ENCODE measurements at places on chromosomes 2 and 18. TPM values are rescaled to one million over a fixed set of nuclear protein-coding genes. Genes with fewer than 3 reads are reported as not detected.

Gene DSG4
- not detected for total RNA-seq

Gene SERPINB11
- not detected for total RNA-seq

Gene SULT1C4
- total RNA-seq = 2.1 TPM

Gene ZEB2
- not detected for total RNA-seq

Gene LRP2
- total RNA-seq = 1.9 TPM

DNA sequence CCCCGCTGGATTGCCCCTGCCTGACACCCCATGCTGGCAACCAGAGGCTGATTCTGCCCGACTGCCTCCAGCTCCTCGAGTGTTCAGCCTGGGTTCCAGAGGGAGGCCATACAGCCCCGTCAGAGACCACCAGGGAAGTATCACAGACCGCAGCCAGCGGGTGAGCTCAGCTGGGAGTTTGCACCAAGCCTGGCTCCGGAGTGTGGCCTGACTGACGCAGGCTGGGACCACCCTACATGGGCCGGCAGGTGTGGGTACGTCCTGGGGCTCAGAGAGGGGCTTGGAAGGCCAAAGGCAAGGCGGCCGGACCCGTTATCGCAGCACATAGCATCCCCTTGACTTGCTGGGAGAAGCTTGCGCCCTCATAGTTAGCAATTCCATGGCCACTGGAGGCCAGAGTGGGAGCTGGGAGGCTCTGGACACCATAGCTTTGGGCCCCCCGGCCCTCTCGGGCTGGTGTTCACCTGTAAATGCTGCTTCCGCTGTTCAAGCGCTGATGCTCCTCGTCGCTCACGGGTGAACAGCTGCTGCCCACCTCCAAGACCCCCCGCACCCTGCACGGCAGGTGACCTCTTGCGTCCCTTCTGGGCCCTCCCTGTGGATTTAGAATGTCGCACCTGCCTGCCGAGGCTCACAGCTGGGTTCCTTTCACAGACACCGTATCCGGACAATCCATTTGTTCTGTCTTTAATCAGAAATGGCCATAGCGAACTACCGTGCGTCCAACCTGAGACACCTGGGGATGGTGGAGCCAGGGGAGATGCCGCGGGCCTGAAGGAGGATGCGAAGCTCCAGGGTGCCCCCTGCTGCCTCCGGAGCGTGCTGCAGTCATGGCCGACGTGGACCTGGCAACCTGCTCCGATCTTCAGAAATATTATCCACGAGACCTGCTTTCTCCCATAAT, 31.2 kb upstream of the SLC66A3 start:
- no peaks in the 10 kb centered on the region for H3K36me3 ChIP-seq
- no peaks in the 10 kb centered on the region for H3K27me3 ChIP-seq
- DNase-seq = peak; percentile 91
- H3K27ac ChIP-seq = no peak overlapping the region
- H3K4me1 ChIP-seq = no peaks in the 10 kb centered on the region

GRCh38 chr2:20568501-20569463, 82.1 kb downstream of the HS1BP3 start:
- H3K4me3 ChIP-seq = no peak overlapping the region
- H3K27me3 ChIP-seq = no peaks in the 10 kb centered on the region
- no peak overlapping the region for H3K27ac ChIP-seq
- no peaks in the 10 kb centered on the region for H3K36me3 ChIP-seq
- no peak for DNase-seq

- no peaks in the 10 kb centered on the region for H3K4me1 ChIP-seq
- no peak overlapping the region for H3K4me3 ChIP-seq
- no peaks in the 10 kb centered on the region for H3K27me3 ChIP-seq
- DNase-seq = no peak
- 0 out of 2 replicates have a peak overlapping the region, but pooled peaks have one; percentile 18 for H3K27ac ChIP-seq
- H3K36me3 ChIP-seq = no peaks in the 10 kb centered on the region
Observed at GRCh38 chr2:157822993-157823392, 53.1 kb downstream of the ACVR1 start.

DNA sequence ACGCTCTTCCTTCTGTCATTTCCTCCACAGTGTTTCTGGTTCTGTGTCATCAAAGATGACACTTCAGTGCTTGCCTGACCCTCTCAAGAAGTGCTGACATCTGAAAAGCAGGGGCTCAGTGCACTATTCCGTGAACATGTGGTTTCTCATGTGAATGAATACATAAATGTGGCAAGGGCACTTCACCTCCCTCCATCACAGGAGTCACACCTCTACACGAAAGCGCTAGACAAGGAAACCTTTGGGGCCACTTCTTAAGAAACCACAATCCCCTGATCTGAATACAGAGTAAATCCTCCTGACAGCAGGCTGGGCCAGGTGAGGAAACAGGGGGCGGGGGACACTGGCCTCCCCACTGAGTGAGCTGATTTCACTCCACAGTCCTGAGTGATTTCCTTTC, 145.8 kb upstream of the ACAA2 start:
- no peak overlapping the region for H3K4me3 ChIP-seq
- no peak overlapping the region for H3K27ac ChIP-seq
- H3K4me1 ChIP-seq = no peaks in the 10 kb centered on the region
- DNase-seq = no peak
- no peaks in the 10 kb centered on the region for H3K27me3 ChIP-seq

- H3K4me1 ChIP-seq = no peaks in the 10 kb centered on the region
- no peak for DNase-seq
- H3K4me3 ChIP-seq = no peak overlapping the region
- no peaks in the 10 kb centered on the region for H3K27me3 ChIP-seq
Observed at GRCh38 chr2:11270891-11271290, 73.5 kb downstream of the ROCK2 start.

DNA sequence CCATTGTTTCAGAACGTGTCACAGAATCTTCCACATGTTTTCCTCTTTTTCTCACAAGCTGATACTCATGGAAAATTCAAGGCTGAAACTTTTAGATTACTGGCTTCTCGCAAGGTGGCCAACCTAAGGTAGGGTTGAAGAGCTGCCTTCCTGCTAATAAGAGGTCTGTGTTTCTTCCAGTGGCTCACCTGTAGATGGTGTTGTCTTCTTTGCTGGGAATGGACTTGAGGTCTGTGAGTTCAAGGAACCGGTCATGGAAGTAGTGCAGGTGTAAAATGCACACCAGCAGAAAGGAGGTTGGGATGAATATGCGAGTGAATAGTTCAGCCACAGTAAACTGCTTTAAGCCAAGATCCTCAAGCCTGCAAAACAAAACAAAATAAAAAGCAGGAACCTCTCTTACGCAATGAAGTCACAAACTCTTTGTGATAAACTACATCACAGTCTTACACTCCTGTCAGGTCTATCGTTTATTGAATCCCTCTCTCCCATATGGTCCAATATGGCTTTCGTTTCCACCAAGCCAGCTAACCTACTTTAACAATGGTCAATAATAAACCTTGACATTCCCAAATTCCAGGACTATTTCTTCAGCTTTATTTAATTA, 258.9 kb downstream of the NAPG start:
- H3K4me3 ChIP-seq = no peak overlapping the region
- no peaks in the 10 kb centered on the region for H3K36me3 ChIP-seq
- H3K27me3 ChIP-seq = no peaks in the 10 kb centered on the region
- no peak overlapping the region for H3K27ac ChIP-seq
- DNase-seq = no peak
- no peaks in the 10 kb centered on the region for H3K4me1 ChIP-seq

GRCh38 chr2:85318222-85319074, 9.3 kb downstream of the TGOLN2 start:
- no peak overlapping the region for H3K27ac ChIP-seq
- no peaks in the 10 kb centered on the region for H3K4me1 ChIP-seq
- DNase-seq = no peak
- no peak overlapping the region for H3K4me3 ChIP-seq
- no peaks in the 10 kb centered on the region for H3K27me3 ChIP-seq

DNA sequence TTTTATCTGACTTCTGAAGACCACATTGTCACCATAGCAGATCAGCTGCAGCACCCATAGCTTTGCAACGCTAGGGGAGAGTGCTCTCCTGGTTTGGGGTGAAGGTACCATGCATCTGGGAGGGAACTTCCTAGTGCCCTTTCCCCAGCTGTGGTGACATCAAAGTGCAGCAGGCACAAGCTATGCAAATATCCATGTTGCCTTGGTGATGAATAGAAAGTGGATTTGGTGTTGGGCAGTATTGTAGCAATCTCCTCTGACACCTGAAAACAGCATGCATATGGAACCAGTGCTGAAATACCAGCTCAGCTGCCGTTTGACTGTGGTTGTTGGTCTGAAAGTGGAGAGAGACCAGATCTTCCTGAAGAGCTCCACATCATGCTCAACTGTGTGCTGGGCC, 37.1 kb downstream of the BCL2L11 start:
- H3K36me3 ChIP-seq = peaks cover 16% of the 10 kb centered on the region
- DNase-seq = no peak
- H3K4me1 ChIP-seq = peaks cover 21% of the 10 kb centered on the region
- no peak overlapping the region for H3K4me3 ChIP-seq

GRCh38 chr2:84435345-84436025, 23.6 kb downstream of the SUCLG1 start:
- H3K4me1 ChIP-seq = no peaks in the 10 kb centered on the region
- H3K27me3 ChIP-seq = no peaks in the 10 kb centered on the region
- peaks cover 7% of the 10 kb centered on the region for H3K36me3 ChIP-seq
- no peak overlapping the region for H3K27ac ChIP-seq

DNA sequence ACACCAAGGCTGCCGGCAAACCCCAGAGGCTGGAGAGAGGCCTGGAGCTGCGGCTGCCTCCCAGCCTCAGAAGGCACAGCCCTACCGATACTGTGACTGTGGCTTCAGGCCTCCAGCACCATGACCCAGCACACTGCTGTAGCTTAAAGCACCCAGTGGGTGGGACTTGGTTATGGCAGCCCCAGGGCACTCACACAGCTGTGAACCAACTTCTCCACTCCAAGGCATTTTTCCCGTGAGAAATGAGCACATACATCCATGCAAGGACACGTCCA, 199.5 kb downstream of the NDUFA10 start:
- H3K27me3 ChIP-seq = no peaks in the 10 kb centered on the region
- no peak overlapping the region for H3K4me3 ChIP-seq
- no peak for DNase-seq
- no peaks in the 10 kb centered on the region for H3K36me3 ChIP-seq
- no peaks in the 10 kb centered on the region for H3K4me1 ChIP-seq

DNA sequence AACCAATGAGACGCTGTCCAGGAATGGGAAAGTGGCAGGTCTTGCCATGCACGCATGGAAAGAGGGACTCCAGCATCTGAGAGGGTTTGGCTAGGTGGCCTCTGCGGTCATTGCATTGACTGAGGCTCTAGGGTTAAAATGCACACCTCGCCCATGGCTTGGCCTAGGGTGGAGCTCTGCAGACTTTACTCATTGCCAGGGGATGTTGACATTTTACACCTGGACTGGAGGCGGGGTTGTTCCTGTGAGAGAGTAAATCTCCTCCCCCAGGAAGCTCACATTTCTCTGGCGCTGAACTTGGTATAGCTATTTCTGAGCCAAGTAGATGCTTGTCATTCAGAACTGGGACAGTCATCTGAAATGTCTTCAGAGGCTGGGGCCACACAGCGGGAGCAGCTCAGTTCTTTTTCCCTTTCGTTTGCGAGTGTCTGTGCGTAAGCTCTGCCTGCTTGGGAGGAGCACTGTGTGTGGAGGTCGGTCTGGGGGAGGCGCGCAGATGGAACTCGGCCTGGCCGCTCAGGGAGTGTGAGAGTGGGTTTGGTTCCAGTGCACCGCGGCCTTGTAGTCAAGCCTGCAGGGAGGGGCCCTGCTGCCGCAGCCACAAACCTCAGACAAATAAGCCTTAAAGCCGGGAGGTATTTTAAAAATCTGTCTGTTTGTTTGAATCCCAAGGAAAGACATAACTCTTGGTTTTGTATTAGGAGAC, 76.5 kb downstream of the LPIN1 start:
- H3K27me3 ChIP-seq = no peaks in the 10 kb centered on the region
- H3K36me3 ChIP-seq = no peaks in the 10 kb centered on the region
- no peaks in the 10 kb centered on the region for H3K4me1 ChIP-seq

DNA sequence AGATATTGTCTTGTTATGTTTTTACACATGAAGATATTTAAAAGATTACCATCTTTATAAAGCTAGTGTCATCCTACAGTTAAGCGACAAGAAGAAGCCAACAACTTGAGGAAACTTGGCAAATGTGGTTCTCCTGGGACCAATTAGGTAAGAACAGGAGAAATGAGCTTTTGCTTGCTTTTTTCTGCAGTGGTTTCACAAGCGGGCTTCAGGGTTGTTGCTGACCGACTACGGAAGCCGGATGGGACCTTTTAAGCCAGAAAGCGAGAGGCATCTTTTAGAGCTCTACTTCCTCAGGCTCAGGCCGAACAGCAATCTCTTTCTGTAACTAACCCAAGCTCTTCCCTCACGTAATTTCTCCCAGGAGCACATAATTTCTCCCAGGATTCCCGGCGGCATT, 256.5 kb downstream of the CNTNAP5 start:
- H3K27ac ChIP-seq = no peak overlapping the region
- no peaks in the 10 kb centered on the region for H3K36me3 ChIP-seq
- peak; percentile 3 for DNase-seq
- no peaks in the 10 kb centered on the region for H3K27me3 ChIP-seq
- H3K4me3 ChIP-seq = no peak overlapping the region
- H3K4me1 ChIP-seq = no peaks in the 10 kb centered on the region

Measured in GM23338 (cell line).